Keratinocyte (primary cell): ENCODE measurements at places on chromosomes 11 and 22.

- DNase-seq, result peak; percentile 86
These were observed 79.3 kb downstream of the MICAL2 start for GRCh38 chr11:12189543-12190235.

DNA sequence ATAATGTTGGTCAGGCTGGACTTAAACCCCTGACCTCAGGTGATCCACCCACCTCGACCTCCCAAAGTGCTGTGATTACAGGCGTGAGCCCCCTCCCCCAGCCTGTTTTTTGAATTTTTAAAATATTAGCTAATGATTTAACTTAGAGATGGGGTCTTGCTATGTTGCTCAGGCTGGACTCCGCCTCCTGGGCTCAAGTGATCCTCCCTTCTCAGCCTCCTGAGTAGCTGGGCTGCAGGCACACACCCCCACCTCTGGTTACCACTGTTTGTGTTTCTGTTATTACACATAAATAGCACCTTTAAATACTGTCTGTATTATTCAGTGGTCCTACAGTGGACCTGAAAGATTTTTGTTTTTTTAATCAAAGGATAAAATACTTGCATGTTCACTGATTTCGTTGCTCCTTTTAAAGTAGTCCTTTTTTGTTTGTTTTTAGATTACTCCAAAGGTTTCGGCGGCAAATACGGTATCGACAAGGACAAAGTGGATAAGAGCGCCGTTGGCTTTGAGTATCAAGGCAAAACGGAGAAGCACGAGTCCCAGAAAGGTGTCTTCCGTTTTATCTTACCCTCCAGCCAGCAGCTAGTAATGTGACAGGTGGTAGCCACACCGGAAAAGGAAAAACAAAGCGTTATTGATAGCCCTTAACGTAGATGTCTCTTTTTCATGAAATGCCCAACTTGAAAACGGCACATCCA is 21.1 kb downstream of the CTTN start:
- no peak for DNase-seq

GRCh38 chr11:74019860-74020259 is 11.0 kb upstream of the UCP3 start:
- DNase-seq, result no peak

GRCh38 chr22:42560381-42560780 is 6.6 kb downstream of the SERHL2 start:
- DNase-seq, result no peak

DNA sequence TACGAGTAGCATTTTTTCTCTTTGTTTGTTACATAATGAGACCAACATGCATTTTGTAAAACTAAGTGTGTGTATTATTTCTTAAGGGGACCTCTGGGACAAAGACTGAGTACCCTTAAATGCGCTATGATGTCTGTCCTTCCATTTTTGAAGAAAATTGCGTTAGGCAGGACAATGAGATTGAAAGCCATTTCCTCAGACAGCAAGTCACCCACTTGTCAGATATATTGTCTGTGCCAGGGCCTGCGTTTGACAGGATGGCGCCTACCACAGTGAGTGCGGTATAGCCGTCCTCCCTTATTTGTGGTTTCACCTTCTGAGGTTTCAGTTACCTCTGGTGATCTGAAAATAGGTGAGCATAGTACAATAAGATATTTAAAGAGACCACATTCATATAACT is 2.2 kb downstream of the AP2A2 start:
- no peak for DNase-seq

- DNase-seq, result no peak
These were observed 117.8 kb downstream of the CCDC81 start for GRCh38 chr11:86492370-86493010.

GRCh38 chr11:13868710-13869397 is 93.7 kb upstream of the SPON1 start:
- DNase-seq, result peak; percentile 54

GRCh38 chr11:71235719-71236118 is 16.7 kb downstream of the SHANK2 start:
- DNase-seq, result no peak

- no peak for DNase-seq
These were observed 191.6 kb upstream of the PGR start for GRCh38 chr11:101321222-101321621.

DNA sequence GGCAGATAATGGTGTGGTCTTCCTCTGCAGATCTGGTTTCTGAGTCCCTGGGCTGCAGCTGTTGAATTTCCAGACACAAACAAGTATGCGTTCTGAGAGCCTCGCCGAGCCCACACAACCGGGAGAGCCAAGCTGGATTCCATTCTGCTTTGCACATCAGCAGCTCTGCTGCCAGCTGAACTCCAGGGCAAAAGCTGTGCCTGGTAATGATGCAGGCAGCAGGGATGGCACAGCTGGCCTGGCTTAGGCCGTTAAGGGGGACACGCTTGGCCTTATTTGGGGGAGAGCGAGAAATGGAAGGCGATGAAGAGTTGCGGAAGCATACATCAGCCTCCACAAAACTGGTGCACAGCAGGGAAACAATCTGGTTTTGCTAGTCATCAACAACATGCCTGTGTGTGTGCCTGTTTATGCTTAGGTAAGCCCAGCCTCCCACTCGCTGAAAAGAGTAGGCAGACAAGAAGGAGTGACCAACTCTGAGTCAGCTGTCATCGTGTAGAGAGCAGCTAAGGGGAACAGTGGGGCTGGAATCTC is 25.1 kb downstream of the ADAMTS8 start:
- DNase-seq, result peak; percentile 25

DNA sequence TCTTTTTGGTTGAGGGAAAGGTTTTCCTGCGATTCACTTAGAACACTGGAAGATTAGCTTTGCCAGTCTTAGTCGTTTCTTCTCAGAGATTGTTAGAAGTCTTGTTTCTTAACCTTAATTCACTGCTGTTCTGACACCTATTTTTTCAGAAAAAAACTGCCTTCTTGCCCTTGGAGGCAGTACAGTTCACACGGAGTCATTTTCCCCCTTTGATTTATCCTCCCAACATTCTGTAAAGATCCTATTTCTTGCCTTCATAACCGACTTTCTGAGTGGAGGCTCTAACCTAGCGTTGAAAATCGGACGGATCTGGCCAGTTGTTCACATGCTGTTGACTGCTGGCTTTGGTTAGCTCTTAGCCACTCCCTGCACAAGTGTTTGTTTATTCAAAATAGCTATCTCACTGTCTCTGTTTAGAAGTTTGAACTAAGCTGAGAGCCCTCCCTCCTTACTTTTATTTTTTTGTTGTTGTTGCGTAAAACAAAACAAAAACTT is 737 bp downstream of the BCL2L13 start:
- DNase-seq, result no peak

- no peak for DNase-seq
These were observed 4.3 kb downstream of the C1QTNF6 start for GRCh38 chr22:37183432-37184379.

DNA sequence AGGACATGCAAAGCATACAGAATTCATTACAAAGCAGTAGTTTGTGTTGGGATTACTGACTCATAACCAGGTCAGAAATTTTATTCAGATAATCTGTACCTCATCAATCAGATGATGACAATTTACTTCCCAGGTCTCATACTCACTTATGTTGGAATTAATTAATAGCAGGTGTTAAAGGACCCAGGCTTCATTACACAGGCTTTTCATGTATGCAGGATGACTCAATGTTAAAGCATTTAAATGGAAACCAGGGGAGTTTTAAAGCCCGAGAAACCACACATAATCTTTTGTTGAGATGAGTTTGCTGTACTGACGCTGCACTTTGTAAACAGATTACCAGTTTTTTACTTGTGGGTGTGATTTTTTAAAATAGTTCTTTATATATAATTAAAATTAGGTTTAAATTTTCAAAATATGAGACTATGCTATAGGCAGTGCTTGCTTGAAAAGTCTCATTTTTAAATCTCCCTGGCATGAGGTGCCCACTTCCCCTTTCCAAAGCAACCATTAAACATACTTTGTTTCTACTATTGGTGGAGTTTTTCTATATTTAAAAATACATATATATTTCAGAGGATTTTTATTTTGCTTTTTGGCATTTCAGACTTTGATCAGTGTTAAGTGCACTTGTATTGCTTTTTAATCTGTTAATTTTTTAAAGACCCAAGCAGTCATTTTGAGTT is 41.0 kb downstream of the CEP57 start:
- DNase-seq, result peak; percentile 35

- no peak for DNase-seq
These were observed 5.2 kb upstream of the NXPE1 start for GRCh38 chr11:114564831-114565230.

GRCh38 chr11:95863486-95864140 is 60.3 kb downstream of the MTMR2 start:
- DNase-seq, result no peak

- DNase-seq, result no peak
These were observed 33.3 kb downstream of the OPCML start for GRCh38 chr11:133498969-133499368.

DNA sequence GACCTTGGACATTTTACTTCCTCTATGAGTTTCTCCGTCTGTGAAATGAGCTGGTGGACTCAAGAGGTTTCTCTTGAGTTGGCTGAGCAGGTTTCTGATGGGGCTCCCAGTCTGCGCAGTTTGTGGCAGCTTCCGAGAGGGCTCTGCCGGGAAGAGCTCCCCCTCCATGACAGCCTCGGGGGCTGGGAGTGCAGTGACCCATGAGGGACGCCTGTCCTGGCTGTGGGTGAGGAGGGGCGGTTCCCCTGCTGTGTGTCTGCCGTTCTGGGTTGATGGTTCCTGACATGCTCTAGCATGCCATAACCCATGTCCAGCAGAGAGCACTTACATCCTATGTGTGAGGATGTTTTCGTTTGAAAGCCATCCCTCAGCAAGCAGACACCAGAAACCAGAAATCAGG is 14.8 kb downstream of the CSF2RB start:
- no peak for DNase-seq

DNA sequence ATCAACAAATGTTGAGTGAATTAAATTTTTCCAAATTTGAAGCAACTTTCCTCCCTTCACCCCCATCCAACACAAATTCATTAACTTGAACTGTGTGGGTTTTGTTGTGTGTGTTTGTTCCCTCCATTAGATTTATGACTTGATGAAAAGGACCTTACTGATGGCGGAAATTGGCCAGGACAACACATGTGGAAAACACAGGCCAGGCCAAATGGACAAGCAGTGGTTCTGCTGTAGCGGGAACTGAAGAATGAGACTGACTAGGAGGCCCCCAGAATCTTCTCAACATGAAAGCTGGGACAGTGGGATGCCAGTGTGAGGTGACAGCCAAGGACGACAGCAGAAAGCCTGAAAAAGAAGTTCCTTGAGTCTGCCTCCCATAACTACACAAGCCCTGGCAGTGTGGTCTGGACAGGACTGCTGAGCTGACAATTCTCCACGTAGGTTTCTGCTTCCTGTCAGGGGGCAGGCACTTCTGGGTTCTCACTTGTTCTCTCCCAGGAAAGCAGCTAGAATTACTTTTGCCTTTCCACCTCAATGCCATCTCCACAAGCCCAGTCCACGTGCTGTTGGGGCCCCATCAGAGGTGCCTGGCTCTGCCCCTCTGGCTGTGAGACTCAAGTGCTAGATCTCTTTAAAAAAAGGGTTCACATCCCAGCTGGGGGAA is 94.3 kb downstream of the ETS1 start:
- no peak for DNase-seq

- no peak for DNase-seq
These were observed 50.7 kb downstream of the TP53I11 start for GRCh38 chr11:44899959-44900358.

GRCh38 chr11:24497831-24498230 is 978 bp downstream of the LUZP2 start:
- no peak for DNase-seq

- DNase-seq, result no peak
These were observed 653 bp downstream of the PCSK7 start for GRCh38 chr11:117230999-117231841.

DNA sequence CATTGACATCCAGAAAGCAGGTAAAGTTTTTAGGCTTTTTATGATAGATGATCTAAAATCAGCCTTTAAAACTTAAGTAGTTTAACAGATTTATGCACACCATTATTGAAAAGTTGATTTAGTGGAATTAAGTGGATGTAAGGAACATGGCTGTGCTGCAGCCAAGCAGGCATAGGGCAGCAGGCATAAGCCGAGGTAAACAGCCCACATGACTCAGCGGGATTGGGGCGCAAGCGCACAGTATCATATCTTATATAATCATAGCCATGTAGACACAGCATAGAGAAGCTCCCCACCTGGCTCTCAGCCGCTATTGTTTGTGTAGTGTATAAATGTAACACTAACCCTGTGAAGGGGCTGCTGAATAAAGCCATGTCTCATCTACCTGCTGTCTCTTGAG is 157.5 kb downstream of the WNT11 start:
- DNase-seq, result no peak

DNA sequence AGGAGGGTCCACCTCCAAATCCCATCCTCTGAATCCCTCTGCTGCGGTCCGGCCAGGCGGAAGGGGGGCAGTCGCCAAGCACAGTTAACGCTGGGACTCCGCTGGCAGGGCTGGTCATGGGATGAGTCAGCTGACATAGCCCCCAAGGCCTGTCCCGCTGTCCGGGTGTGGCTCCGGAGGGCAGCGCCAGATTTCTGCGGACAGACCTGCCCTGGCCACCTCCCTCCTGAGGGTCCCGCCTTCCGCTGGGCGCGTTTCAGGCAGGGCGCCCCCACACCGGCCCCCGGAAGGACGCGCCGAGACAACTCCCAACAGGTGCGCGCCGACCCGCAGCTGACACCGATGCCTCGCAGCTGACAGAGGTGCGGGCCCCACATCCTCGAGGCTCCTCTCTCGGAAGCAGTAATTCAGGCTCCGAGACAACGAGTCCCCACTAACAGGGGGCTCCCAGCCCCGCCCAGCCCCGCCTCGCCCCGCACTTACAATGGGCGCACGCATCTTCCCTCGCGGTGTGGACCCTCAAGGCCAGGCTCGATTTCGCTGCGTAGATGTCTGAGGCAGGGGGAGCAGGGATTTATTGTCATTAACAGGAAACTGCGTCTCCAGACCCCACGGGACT is 607 bp downstream of the PLAAT3 start:
- DNase-seq, result no peak

DNA sequence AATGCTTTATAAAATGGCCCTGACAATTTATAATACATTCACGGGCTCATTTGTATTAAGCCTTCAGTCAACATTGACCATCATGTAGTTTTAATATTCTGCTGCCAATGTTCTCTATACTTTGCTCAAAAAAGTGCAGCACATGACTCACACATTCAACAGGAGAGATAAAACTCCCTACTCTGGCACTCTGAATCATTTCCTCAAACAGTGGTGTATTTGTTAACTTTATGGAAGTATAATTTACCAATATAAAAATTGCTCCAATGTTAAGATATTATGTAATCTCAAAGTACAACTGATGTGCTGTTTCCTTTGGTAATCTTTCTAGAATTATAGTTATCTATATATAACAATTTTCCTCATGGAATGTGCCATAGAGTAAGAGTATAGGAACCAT is 39.9 kb downstream of the MAML2 start:
- no peak for DNase-seq

DNA sequence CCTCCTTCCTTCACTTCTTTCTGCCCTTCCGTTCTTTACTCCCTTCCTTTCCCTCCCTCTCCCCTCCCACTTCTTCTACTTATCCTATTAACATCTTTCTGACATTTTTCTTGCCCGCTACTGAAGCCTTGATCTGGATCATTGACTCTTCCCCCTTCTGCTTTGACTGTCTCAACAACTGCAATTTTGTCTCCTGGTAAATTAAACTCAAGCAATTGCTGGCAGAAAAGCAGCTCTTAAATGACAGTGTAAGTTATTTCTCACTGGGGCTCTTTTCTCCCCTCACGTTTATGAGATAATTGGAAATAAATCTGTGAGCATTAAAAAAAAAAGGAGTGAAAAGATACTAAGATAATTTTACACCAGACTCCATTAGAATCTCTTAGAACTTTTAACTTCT is 120.0 kb downstream of the SLC17A6 start:
- DNase-seq, result no peak
